ENCODE measurements at places on chromosomes 3 and 15.

DNA sequence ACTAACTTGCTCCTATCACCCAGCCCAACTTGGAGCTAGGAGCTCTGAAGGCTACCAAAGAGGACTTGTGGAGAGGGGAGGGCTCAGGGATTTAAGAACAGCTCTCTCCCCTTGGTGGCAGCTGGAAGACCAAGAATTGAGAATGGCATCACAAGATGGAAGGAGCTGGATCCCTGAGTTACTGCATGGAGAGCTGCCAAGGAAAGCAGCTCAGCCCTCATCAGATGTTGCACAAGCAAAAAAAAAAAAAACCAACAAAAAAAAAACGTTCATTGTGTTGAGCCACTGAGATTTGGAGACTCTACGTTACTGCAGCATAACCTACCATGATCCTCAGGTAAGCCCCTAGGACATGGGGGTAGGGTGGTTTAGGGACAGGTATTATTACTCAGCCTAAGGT, 41.0 kb downstream of the ITGB5 start:
- no peak for DNase-seq

- no peak for DNase-seq
Measured at GRCh38 chr3:54577313-54577712, 350.5 kb downstream of the LRTM1 start.

DNA sequence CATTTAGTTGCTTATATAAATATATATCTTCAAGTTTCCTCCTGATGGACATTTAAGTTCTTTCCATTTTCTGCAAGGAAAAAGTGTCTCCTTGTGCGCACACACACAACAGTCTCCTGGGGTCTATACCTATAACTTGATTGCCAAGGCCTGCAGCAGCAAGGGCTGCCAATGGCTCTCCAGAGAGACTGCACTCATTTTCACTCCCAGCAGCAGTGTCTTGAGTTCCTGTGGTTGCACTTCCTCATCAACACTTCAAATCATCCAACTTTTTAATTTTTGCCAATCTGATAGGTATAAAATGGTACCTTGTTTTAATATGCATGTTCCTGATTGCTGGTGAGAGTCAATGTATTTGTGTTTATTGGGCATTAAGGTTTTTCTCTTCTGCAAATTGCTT, 23.1 kb downstream of the TNFAIP8L3 start:
- DNase-seq = no peak

- DNase-seq = no peak
Measured at GRCh38 chr15:62903437-62903836, 139.1 kb upstream of the TPM1 start.

DNA sequence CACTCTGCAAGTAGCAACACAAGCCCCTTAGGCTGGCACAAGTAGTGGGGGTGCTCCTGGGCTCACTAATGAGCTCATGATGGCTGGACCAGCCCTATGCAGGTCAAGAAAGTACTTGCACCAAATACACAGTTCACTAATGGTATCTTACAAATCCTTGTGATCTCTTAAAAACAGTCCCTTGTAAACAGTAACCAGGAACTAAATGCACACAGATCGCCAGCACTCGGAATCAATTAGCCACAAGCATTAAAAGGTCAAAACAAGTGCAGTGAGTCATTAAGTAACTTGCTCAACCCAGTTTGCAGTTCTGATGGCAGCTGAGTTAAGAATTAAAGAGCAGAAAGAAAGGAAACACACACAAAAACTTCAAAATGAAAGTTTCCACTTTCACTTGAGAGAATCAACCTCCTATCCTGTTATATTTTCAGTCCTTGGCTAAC, 43.2 kb downstream of the ARHGEF3 start:
- no peak for DNase-seq

- no peak for DNase-seq
Measured at GRCh38 chr3:66662894-66663293, 162.1 kb upstream of the LRIG1 start.

GRCh38 chr3:181696626-181697230, 15.0 kb upstream of the SOX2 start:
- DNase-seq = no peak

DNA sequence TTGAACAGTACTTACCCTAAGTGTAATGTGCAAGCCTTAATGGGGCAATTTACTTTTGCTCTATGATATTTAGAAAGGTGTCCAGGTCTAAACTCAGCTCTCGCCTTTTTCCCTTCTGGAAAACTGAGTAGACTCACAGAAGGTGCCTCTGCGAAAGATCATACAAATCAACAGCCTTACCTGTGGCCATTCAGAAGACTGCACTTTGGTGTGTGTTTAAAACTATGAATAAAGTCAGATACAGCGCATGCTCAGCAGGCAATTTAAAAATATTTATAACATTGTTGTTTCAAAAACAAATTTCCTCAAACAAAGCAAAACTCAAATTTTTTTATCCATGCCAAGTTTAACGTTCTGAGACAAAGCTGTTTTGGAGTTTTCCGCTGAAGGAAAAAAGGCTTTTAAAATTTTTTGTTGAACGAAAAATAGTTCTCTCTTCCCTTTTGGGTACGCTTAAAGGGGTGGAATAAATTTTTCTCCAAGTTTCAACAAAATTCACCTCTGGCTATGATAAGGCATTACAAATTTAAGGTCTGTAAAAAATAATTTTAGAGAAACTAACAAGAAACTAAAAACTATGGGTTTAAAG, 156.3 kb downstream of the TIGIT start:
- DNase-seq = no peak

DNA sequence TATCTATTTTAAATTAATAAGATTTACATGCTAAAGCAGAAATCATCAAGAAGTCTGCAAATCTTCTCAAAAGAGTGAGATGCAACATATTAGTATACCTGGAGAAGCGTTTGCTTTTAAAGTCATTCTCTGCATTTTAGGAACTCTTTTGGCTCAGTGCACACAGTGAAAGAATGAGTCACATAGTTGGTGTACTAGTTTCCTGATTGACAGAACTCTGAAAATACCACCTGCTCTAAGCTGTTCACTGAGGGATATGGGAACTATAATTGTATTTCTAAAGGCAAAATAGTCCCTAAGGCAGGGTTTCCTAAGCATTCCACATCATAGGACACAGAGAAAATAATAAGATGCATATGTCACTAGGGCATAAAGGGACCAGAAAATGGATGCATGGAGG, 838.5 kb downstream of the DIPK2A start:
- no peak for DNase-seq

- no peak for DNase-seq
Measured at GRCh38 chr15:47817969-47818548, 100.8 kb downstream of the SEMA6D start.

GRCh38 chr3:27185231-27185989, 183.8 kb downstream of the NEK10 start:
- DNase-seq = no peak

DNA sequence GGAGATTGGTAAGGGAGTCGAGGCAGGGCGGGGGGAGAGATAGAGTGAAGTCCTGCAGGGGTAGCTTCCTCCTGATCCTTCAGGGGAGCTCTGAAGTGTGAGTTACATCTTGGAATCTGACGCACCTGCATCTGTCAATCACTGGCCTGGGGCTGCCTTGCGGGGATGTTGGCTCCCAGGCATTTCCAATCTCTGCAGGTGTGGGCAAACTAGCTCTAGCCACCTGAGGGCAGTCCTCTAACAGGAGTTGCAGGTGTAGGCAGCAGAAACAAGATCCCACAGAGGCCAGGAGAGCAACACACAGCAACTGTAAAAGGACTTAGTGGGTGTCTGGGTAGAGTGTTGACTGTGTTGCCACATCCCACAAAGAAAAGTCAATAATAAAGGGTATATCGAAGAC, 63.6 kb downstream of the ZNF621 start:
- DNase-seq = no peak

- DNase-seq = no peak
Measured at GRCh38 chr15:72534523-72534922, 60.4 kb downstream of the ARIH1 start.

DNA sequence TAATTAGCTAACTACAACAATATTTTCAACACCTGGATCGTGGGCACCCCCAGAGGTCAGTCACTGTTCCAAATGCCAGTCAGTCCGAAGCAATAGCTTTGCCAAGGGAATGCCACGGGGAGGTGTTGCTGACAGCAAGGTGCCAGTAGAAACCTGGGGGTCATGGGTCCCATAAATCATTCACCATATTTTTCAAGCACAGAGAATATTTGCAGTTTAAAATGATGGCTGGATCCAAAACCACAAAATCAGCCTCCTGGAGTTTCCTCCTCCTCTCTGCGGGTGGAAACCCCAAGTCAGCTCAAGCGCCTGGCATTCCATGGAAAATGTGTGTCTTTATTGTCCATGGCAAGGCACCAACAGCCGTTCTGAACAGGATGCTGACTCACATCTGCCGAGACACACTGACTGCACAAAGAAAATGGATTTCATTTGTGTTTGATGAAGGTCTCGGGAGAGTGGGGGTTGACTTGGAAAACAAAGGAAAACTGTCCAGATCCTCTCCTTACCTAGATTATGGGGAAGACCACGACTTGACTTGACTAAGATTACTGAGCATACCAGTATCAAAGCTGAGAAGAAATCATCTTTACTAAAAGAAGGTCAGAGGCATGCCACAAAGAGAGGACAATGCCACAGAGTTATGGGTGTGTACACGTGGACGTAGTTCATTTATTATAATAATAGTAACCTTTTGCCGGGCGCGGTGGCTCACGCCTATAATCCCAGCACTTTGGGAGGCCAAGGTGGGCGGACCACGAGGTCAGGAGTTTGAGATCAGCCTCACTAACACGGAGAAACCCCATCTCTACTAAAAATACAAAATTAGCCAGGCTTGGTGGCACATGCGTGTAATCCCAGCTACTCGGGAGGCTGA, 26.4 kb downstream of the ANXA2 start:
- no peak for DNase-seq

DNA sequence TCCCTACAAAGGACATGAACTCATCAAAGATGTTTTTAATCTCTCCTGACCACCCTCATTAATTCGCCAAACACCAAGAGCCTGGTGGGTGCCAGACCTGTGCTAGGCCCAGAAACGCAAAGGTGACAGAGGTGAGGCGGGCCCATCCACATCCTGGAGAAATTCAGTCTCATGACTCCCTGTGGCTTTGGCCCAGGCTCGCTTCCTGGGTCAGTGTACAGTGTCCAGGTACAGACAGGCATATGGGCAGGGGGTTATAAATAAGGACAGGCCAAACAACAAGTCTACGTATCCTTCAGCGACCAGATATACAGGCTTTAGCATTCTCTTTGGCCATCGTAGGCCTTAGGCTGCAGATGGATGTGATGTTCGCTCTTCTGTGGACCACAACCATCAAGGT, 945 bp upstream of the PLA2G4F start:
- DNase-seq = no peak

DNA sequence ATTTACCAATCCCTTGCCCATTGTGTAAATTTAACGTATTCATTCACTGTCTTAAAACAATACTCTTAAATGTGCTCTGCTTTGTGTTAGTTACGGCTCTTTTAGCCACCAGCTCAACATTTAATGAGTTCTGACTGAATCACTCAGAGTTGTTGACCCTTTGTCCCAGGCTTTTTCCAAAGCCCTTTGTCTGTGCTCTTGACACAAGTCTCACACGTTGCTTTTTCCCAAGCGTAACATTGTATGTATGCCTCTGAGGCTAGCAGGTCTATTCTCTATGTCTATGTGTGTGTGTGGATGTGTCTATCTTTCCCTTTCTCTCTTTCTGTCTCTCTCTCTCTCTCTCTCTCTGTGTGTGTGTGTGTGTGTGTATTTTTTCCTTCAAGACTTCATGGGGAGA, 435.4 kb upstream of the GOLIM4 start:
- no peak for DNase-seq

DNA sequence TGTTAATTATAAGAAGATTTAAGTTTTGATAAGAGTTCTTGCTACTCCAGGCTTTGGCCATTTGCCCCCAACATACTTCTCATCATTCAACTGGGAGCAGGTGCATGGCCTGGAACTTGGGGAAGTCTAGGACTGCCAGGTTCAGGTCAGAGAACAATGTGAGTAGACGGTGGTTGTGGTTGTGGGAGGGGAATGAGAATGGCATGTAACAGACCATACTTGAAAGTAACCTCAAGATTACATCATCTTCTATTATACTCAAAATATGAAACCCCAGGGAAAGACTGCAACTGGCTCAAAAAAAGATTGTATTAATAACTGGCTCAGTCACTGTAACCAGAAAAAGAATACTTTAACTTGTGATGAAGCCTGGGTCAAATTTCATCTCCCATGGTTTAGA, 364.9 kb upstream of the DPPA4 start:
- no peak for DNase-seq

GRCh38 chr3:183895774-183896173, 11.1 kb upstream of the PARL start:
- no peak for DNase-seq

DNA sequence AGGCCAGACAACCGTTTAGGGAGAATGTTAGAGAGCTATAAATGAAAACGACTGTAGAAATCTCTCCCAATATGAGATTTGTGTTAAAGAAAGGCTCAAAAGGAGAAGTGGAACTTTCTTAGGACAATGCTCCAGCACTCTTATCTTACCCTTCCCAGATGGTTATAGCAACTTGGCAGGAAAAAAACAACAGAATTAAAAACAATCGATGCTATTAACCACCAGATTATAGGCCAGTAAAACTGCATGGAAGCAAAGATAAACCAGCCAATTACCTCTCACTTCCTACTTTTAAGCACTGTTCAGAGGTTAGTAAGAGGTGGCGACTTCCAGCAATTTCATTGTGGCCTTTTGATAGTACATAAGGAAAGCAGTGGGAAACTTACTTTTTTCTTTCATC, 72.9 kb downstream of the TMCC1 start:
- no peak for DNase-seq

DNA sequence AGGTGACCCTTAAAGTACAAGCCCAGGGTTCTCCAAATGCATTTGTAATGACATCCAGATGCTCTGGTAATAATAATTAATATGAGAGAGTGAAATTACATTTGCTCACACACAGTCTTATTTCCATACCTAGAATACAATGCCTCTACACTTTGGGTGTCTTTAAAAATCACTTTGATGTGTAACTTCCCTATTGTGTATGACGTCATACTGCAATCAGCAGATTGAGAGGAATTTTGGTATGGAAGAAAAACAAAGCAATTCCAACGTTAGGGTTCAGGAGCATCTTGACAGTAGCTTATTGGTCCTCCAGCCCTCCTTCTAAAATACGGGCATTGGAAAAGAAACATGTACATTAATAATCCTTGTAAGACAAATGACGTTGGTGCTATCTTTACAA, 670.6 kb upstream of the ZNF385D start:
- DNase-seq = no peak

DNA sequence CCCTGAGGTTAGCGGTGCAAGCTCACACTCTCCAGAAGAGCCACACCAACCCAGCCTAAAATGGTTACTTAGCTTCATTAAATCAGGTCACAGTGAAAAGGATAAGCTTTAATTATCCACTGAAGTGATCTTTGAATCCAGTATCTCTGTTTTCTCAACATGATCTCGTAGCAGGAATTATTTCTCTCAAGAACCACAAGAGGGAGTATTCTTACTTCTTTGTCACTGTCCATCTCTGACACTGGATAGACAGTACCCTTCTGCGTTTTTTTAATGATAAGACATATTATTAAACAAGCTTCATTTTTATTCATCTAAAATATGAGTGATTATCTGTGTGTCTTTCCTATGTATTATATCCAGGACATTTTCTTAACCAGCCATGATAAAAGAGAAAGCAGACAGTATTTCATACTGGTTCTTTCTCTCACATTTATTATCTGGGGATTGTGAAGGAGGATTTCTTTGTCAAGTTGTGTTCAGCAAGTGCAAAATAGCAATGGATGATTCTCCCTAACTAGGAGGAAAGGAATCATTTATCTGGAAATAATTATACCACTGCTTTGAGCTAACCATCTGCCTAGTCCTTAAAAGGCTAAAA, 105.4 kb upstream of the CCDC54 start:
- no peak for DNase-seq

- DNase-seq = peak; percentile 45
Measured at GRCh38 chr3:46701181-46701939, at the start of gene TMIE. TMIE (plus strand) TSS chr3:46701392; CDS start chr3:46701488, 96 bp downstream.
